ENCODE measurements at places on chromosomes 6 and 20. TPM values are rescaled to one million over a fixed set of nuclear protein-coding genes. Genes with fewer than 3 reads are reported as not detected.

DNA sequence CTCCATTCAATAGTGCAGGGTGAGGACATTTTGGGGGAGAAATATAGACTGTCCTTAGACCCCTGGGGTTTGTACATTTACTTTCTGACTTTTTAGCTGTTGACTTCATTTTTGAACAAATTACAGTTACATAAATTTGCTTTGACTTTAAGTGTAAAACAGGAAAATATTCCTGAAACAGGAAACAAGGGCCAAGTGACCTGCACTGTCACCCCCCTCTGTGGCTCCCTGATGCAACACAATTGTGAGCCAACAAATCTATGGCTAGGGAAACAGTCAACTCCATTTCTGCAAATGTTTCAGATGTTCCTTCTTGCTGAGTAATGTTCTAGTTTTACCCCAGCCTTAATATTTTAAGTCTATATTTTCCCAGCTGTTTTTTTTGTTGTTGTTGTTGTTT lies 39.8 kb downstream of the HLA-A start:
- no peaks in the 10 kb centered on the region for H3K36me3 ChIP-seq
- H3K4me3 ChIP-seq = no peak overlapping the region
- DNase-seq = no peak
- peaks cover 3% of the 10 kb centered on the region for H3K4me1 ChIP-seq

GRCh38 chr6:40832691-40833090 lies 206.3 kb downstream of the UNC5CL start:
- DNase-seq = no peak
- no peaks in the 10 kb centered on the region for H3K36me3 ChIP-seq
- H3K27me3 ChIP-seq = no peaks in the 10 kb centered on the region
- H3K4me1 ChIP-seq = no peaks in the 10 kb centered on the region
- no peak overlapping the region for H3K27ac ChIP-seq

DNA sequence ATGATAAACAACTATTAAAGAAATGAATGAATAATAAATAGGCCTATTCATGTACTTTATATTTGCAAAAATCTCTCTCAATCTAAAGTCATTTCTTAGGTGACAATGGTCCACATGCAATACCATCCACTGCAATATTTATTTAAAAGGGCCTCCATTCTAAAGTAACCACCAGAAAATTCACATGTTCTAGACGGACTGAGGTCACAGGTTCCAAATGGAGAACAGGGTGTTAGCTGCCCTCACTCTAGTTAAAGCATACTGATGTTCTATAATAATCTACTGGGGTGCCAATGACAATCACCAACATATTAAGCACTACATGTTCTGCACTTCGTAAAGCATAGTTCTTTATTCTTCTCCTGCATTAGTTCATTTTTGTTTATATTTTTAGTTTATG lies 1.2 kb downstream of the HBS1L start:
- H3K27me3 ChIP-seq = no peaks in the 10 kb centered on the region
- H3K27ac ChIP-seq = peak overlapping the region; percentile 91
- H3K4me3 ChIP-seq = no peak overlapping the region
- DNase-seq = no peak

RIPPLY2 gene
- total RNA-seq = not detected

SALL4 gene
- total RNA-seq = not detected

- no peaks in the 10 kb centered on the region for H3K36me3 ChIP-seq
- no peaks in the 10 kb centered on the region for H3K4me1 ChIP-seq
- no peak overlapping the region for H3K4me3 ChIP-seq
- no peak for DNase-seq
- H3K27ac ChIP-seq = no peak overlapping the region
- H3K27me3 ChIP-seq = no peaks in the 10 kb centered on the region
Observed at GRCh38 chr6:107128175-107128574, 12.9 kb upstream of the BEND3 start.

CPNE5 gene
- 0.47 TPM for total RNA-seq

- no peaks in the 10 kb centered on the region for H3K4me1 ChIP-seq
- no peak for DNase-seq
- H3K27ac ChIP-seq = no peak overlapping the region
- no peak overlapping the region for H3K4me3 ChIP-seq
- no peaks in the 10 kb centered on the region for H3K27me3 ChIP-seq
Observed at GRCh38 chr6:152398993-152399392, 238.2 kb downstream of the SYNE1 start.

GRCh38 chr6:129094147-129094546 lies 211.2 kb downstream of the LAMA2 start:
- H3K27me3 ChIP-seq = no peaks in the 10 kb centered on the region
- no peak overlapping the region for H3K4me3 ChIP-seq
- H3K4me1 ChIP-seq = no peaks in the 10 kb centered on the region
- no peak for DNase-seq
- no peak overlapping the region for H3K27ac ChIP-seq

GLO1 gene
- total RNA-seq = 28.7 TPM

- no peaks in the 10 kb centered on the region for H3K27me3 ChIP-seq
- DNase-seq = no peak
- H3K4me3 ChIP-seq = no peak overlapping the region
- no peak overlapping the region for H3K27ac ChIP-seq
Observed at GRCh38 chr6:99409672-99410071, 15.4 kb downstream of the PNISR start.

DNA sequence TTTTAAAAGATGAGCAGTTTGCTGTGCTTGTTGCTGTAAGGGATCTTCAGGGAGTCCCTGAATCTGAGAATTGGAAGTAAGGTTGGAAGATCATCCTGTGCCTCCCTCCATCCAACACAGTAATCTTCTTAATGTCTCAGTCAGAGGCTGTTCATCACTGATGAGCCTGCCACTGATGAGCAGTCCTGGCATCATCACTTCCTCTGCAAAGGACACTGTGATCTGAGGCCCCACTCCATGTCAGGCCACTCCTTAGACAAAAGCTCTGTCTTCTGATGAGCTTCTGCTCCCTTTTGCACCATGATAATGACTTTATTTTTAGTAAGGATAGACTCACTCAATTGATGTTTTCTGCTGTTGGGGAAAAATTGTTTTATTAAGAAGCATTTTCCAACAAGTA lies 121.0 kb downstream of the UST start:
- H3K27me3 ChIP-seq = no peaks in the 10 kb centered on the region
- DNase-seq = no peak
- no peaks in the 10 kb centered on the region for H3K4me1 ChIP-seq
- no peak overlapping the region for H3K27ac ChIP-seq
- H3K36me3 ChIP-seq = no peaks in the 10 kb centered on the region
- no peak overlapping the region for H3K4me3 ChIP-seq

RIMS4 gene
- total RNA-seq = not detected

DNA sequence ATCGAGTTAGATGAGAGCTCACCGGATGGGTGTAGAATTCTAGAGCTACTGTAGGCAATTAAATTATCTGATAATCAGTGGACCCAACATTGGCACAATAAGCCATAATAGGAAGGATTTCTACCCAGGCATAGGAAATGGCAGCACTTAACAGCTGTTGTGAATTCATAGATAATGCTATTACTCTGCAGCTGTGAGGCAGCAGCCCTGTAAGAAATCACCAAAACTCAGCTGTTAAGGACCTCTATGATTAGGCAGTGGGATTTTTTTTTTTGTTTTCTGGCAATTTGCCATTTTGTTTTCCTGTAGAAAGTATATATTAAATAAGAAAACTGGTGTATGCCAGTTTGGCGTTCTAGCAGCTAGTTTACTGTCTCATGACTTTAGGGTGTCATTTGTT lies 609.1 kb upstream of the SLC35B3 start:
- no peaks in the 10 kb centered on the region for H3K4me1 ChIP-seq
- H3K36me3 ChIP-seq = no peaks in the 10 kb centered on the region
- H3K27me3 ChIP-seq = no peaks in the 10 kb centered on the region
- no peak overlapping the region for H3K27ac ChIP-seq

GRCh38 chr6:48747471-48747870 lies 636.5 kb upstream of the PTCHD4 start:
- no peaks in the 10 kb centered on the region for H3K27me3 ChIP-seq
- no peak for DNase-seq
- H3K27ac ChIP-seq = no peak overlapping the region
- H3K4me1 ChIP-seq = no peaks in the 10 kb centered on the region
- H3K4me3 ChIP-seq = no peak overlapping the region

GRCh38 chr6:6783721-6784120 lies 195.2 kb downstream of the LY86 start:
- no peak for DNase-seq
- H3K36me3 ChIP-seq = no peaks in the 10 kb centered on the region
- no peaks in the 10 kb centered on the region for H3K27me3 ChIP-seq
- no peaks in the 10 kb centered on the region for H3K4me1 ChIP-seq

GJE1 gene
- total RNA-seq = not detected
